GM06990 (cell line): ENCODE measurements at places on chromosomes 4 and X.

- no peak for DNase-seq
Observed at GRCh38 chr4:88286897-88287296, 2.5 kb upstream of the PPM1K start.

- no peak for DNase-seq
Observed at GRCh38 chr4:13766761-13767540, 139.4 kb upstream of the BOD1L1 start.

GRCh38 chrX:109855501-109855900, 122.4 kb upstream of the ACSL4 start:
- peak; percentile 21 for DNase-seq

GRCh38 chrX:17527135-17527701, 152.2 kb downstream of the NHS start:
- DNase-seq, result no peak

DNA sequence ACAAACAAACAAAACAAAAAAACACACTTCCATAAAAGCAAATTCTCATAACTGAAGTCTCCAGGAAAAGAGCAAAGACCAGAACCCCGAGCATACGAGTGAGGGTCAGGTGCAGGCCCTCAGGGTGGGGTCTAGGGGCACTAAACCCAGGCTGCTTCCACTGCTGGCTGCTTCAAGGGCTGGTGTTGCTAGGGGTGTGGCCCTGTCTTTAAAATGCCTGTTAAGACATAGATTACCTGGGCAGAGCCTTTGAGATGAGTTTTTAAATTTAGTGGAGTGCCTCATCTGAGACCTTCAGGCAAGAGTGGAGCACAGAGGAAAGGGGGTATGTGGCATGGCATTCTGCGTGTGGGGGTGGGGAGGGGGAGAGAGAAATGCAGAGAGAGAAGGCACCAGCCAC, 87.0 kb downstream of the FHDC1 start:
- DNase-seq, result no peak

GRCh38 chr4:26945794-26946193, 85.2 kb downstream of the STIM2 start:
- DNase-seq, result no peak

DNA sequence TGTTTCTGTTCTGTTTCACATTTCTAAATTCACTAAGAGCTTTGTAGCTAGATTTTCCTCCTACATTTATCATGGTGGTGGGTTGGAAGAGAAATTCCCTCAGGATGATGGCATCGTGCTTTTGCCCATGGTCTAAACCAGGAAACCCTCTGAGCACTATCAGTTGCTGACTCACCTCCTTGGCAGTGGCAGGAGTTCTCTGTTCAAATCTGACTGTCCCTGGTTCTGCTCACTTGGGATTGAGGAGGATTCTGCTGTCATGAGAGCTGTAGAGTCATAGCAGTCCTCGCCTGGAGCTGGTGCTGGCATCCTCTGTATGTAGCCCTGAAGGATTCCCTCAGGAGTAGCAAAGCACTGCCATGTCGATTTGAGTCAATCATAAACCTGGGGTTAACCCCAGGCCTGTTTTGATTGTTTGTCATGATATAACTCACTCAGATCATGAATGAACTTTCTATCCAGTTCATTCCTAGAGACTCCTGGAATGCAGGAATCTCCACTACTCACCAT, 9.4 kb downstream of the TEX13A start:
- DNase-seq, result no peak

DNA sequence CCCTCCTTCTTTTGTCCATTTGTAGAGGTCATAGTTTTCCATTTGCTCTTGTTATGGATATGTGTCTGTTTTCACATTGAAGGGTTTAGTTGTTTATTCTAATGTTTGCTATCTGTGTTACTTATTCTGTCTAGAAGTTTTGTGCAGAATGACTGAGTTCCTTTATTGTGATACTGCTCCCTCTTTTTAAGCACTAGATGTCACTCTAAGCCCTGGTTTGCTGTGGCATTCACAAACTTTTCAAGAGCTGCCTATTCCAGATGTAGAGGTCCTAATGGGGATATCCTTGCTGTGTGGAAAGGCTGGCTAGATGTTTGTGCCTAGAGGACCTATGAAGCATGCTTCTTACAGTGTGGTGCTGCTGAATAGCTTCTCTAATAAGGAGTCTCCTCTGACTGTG, 338.6 kb downstream of the SPIN4 start:
- no peak for DNase-seq

- DNase-seq, result no peak
Observed at GRCh38 chrX:9390121-9390520, 74.7 kb upstream of the TBL1X start.

- no peak for DNase-seq
Observed at GRCh38 chr4:120971884-120972283, 49.4 kb upstream of the PRDM5 start.

DNA sequence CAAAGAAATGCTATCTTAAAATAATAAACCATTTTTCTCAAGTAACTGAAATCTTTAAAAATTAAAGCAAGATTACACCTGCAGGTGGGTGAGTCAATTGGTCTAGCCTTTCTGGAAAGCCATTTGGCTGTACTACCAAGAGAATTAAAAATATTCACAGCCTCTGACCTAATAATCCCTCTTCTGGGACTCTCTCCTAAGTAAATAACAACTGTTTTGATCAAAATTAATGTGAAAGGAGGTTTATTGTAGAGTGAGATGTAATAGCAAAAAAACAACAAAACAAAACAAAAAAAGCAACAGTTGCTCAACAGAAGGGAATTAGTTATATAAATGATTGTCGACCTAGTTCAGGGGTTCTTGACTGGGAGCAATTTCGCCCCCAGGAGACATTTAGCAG, 89.0 kb downstream of the GEMIN8 start:
- no peak for DNase-seq

- DNase-seq, result no peak
Observed at GRCh38 chrX:123626962-123627361, 105.9 kb downstream of the THOC2 start.

DNA sequence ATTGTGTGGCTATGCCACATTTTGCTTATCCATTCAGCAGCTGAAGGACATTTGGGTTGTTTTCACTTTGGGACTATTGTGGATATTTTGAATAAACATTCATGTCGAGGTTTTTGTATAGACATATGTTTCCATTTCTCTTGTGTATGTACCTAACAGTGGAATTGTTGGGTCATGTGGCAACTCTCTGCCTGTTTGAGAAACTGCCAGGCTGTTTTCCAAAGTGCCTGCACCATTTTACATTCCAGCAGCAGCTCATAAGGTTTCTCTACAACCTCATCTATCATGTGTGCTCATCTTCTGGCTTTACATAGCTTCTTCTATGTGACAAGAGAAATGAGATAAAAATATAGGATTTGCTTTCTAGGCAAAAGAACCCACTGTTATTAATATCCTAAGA, 29.5 kb upstream of the TSPAN5 start:
- no peak for DNase-seq

- no peak for DNase-seq
Observed at GRCh38 chrX:124829930-124830329, 483.6 kb downstream of the SH2D1A start.

- DNase-seq, result no peak
Observed at GRCh38 chr4:53424280-53424679, 46.8 kb downstream of the FIP1L1 start.

GRCh38 chr4:6116696-6117285, 83.6 kb downstream of the JAKMIP1 start:
- no peak for DNase-seq

DNA sequence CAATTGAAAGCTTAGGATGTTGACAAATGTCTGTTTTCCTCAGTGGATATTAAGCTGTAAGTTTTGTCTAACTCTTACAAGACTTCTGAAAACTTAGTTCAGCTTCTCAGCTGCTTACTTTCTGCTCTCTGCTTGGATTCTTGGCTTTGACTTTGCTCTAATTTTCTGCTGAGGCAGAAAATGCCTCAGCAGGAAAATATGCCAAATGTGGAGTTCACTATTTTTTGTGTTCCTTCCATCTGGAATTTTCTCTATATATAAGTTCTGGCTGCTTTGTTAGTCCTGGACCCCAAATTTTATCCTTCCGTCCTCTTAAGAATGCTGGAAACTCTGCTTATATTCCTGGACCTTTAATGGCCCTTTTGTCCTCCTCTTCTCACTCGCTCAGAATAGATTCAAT, 352.6 kb upstream of the NWD2 start:
- DNase-seq, result no peak

DNA sequence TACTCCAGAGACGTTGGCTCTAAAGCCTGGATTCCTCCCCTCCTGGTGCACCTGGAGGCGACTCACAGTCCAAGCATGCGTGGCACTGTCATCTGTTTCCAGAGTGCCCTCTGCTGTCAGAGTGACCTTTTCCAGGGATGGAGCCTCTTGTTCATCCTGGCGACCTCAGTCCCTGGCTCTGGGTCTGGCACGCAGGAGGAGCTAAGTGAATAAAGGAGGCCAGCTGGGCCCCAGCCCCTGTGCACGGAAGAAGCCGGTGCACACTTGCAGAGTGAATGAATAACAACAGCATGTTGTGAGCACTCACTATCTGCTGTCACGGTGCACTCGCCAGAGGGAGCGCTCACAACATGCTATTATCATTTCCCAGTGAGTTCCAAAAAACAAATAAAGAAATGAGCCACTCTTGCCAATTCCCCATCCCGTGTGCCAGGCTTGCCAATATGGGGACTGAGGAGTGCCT, 27.8 kb upstream of the PSAPL1 start:
- DNase-seq, result no peak

DNA sequence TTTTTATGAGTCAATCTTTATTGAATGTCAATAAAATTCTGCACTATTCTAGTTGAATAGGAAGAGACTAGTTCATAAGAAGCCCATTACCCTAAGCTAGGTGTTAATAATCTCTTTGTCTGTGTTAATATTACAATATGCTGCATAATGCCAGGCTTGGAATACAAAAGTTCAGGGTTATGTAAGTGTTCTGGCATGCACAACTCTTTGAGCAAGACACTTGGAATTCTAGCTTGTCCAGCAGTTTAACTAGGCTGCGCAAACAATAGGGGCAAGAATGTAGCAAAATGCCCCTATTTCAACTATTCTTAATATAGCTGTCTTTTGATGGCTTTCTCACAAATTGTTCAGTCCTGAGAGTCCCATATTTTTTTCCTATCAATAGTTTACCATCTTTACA, 31.3 kb upstream of the ETNPPL start:
- DNase-seq, result no peak

DNA sequence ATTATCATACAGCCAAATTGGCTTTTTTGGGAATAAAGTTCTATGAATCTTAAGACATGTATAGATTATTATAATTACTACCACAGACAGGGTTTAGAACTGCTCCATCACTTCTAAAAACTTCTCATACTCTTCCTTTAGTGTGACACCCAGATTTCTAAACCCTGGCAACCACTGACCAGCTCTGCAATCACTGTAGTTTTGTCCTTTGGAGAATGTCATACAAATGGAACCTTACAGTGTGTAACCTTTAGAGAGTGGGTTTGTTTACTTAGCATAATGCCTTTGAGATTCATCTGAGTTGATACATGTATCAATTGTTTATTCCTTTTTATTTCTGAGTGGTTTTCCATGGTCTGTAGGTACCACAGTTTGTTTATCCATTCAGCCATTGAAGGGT, 95.0 kb downstream of the TMEM164 start:
- DNase-seq, result no peak

DNA sequence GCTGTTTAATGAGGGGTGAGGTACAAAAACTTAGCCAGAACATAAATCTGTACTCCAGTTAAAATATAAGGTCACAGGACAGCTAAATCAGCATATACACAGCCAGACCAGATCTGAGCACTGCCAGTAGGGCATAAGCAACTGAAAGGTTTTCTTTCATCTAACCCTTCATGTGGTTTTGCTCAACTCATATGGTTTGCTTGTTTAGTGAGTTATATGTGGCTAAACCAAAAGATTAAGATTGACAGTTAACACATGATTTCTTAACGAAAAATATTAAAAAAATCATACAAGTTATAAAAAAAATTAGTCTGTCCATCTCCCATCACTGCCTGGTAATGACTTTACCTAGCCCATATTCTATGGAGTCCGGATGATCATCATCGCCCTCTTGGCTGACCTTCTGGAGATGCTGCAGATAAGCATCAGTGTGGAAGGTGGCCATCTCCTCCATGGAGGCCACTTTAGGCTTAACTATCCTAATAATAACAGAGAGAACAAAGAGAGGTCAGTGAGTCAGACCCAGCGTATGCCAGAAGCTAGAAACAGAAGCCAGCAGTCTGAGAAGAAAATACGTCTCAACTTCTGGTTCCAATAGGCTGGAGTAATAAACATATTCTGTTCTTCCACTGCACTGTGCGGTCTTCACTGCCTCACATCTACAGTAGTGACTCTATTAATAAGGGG, 4.1 kb downstream of the HDAC8 start:
- DNase-seq, result no peak

DNA sequence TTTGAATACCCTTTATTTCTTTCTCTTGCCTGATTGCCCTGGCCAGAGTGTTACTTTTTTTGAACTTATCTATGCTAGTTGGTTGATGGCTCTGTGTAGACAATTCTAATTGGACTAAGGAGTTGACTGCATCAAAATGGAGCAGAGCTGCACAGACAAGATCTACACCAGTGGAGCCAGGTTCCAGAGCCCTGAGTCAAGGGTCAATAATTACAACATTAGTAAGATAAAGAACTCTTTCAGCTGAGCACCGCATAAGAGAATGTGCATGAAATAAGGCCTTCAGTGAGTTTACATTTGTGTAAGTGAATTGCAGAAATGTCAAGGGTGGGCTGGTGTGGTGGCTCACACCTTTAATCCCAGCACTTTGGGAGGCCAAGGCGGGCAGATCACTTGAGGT, 599.7 kb upstream of the TENM3 start:
- no peak for DNase-seq

DNA sequence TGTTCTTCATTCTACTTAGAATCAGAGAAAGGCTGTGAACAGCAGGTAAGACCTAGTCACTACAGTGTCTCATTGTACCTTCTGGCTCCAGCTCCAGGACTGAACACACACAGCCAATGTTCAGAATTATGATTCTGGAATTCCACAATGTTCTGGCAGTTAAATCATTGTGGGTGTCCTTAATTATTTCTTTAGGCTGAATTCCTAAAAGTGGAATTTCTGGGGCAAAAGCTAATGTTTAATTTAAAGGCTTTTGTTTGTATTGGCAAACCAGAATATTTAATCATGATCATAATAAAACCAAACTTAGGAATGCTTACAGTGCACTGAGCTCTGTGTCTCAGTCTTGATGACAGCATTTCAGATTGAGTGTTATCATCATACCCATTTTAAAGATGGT, 67.0 kb upstream of the FAT1 start:
- no peak for DNase-seq

DNA sequence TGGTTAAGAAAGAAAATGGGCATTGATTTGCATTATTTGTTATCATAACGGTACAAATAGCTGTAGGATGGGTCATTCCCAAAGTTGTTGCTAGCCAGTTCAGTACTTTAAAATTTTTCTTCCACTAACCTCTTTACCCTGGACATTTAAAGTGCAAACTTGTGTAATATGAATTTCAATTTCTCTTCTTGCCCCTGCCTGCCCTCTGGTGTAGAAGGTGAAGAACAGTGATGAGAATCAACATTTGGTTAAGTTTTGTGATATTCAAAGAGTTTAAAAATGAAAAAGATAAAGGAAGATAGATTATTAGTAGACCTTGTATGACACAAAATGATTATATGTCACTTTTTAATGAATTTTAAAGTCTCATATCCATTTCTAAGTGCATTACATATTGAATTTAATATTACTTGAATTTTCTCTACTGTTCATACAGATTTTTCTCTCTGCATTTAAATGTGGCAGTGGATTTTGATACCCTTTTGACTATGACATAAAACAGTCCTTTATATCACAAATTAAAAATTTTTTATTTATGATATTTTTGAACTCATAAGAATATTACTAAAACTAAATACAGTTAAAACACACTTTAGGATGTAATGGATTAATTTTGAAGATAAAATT, 337.7 kb downstream of the BMPR1B start:
- no peak for DNase-seq
